ENCODE measurements at places on chromosomes 4 and X. TPM values are rescaled to one million over a fixed set of nuclear protein-coding genes. Genes with fewer than 3 reads are reported as not detected.

DNA sequence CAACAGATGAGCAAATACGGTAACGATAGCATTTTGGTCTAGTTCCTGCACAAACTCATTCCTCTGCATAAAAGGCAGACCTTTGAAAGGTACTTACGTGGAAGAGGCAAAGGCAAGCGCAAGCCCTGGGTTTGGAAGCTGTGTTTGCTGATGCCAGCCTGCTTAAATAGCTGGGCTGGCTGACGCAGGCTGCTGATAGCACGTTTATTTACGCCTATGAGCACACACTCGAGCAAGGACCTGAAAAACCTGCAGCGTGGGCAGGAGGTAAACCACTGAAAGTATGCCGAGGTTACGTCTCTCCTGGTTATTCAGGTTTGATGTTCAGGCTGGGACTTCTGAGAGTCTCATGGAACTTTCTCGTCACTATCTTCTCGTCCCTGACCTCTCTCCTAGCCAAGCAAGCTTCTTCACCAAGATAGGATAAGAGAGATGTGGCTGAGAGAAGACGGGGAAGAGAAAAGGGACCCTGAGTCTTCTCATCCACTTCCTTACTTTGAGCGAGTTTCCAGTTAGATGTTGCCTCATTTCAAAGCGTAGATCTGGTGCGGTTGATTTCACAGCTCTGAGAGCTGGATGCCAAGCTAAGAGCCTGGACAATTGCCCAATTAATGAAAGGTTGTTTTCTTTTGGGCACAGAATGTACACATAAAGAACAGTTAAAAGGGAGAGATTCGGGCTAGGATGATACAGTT lies at the start of gene HOPX:
Gene HOPX, minus strand, starts transcription at position 139 of the 695 bp plus-strand sequence. CDS start 23,480 bp downstream, outside the sequence.
- DNase-seq, result peak; percentile 78

DNA sequence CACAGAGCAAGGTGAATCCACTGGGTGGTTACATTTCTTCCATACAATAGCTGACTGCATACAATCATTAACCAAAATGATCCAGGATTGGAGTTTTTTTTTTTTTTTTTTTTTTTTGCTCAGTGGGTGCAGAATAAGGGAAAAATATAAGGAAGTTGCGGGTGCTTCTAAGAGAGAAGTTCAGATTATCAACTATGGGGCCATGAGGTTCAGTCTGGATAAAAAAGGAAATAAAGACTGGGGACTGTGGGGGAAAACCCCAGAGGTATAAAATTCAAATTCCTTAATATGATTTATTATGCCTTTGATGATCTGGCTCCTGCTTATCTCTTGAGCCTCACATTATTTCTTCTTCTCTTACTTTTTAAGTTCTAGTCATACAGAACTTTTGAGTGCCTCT lies 5.9 kb upstream of the EIF1AX start:
- no peak for DNase-seq

Gene ZNF157
- 0.26 TPM for total RNA-seq

Gene CCKAR
- not detected for total RNA-seq

GRCh38 chrX:18016941-18017340 lies 155.8 kb upstream of the RAI2 start:
- no peak for DNase-seq

Gene CT45A10
- total RNA-seq, result not detected

Gene C4orf36
- total RNA-seq, result 2.1 TPM

Gene CDKL2
- 1.1 TPM for total RNA-seq

Data from ureter (tissue), 1 donor.